Occipital lobe (tissue), 3 donors: ENCODE measurements at places on chromosomes 6 and 20. TPM values are rescaled to one million over a fixed set of nuclear protein-coding genes. Genes with fewer than 3 reads are reported as not detected.

Gene GPR6
- not detected for total RNA-seq

DNA sequence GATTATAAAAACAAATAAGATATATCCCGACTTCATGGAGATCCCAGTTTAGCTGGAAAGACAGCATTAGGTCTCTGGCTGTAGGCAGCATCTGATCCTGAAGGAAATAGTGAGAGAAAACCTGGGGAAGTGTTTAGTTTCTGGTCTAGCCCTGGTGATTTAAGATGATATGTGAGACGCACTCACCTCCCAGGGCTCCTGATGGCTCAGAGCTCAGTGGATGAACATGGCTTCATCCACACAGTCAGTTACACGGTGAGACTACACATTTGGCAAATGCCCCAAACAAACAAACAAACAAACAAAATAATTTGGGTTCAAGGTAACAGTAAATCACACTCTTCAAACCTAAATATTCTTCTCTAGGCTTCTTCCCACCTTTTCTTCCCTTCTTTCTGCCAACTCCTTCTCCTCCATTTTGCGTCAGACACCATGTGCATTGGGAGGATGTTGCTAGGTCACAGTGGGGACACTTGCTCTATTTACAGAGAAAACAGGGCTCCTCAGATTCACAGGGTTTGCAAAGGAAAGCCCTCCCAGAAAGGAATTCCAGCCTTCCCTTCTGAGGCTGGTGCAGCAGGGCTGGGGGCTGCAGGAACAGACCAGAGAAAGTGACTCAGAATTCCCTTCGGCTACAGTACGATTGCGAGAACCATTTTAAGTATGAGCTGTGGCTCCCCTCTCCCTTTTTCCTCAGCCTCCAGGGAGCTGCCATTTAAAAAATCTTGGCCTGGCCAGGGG lies 59.6 kb upstream of the SALL4 start:
- no peak for DNase-seq

DNA sequence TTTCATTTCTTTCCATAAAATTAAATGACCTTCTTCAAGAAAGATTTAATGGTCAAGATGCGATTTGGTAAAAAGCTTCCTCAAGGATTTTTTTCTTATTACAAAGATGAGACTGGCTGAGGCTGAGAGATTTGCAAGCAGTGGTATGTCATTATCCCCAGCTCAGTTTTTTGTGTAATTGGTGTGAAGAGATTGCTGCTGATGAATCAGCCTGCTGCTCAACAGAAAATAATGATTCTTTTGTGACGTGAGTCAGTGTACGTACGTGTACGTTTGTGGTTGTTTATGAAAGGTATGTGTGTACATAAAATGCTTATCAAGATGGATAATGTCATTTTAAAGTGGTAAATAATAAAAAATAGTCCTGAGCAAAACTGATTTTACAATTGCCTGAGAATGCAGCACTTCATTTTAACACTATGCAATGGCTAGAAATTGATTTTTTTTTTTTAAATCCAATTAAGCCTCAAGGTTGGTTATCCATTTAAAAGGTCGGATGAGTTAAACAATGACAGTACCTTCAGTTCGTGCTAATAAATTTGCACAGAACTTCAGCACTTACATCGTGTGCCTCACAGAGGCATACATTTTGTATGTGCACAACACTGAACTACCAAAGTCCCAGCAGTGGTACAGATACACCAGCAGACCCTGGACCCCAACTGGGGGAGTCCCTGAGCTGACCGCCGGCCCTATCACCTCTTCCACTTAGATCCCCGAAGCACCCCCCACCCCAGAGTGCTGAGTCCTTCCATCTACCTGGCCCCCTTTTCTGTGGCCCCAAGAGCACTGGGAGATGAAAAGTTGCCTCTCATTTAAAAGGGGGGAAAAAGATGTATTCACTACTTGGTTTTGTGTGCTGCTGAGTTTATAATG lies 9.7 kb upstream of the NPEPL1 start:
- no peak for DNase-seq

Gene CARMIL1
- total RNA-seq, result 30.4 TPM

GRCh38 chr6:150030611-150031010 lies 5.3 kb upstream of the RAET1L start:
- DNase-seq, result no peak

Gene CLIC5
- total RNA-seq, result 0.47 TPM

Gene PTPRA
- total RNA-seq, result 216 TPM
